Transverse colon (tissue), 4 donors: ENCODE measurements at places on chromosomes 12 and 14.
A peak's percentile ranks its signal among the peaks of the same experiment; 100 is the strongest.

DNA sequence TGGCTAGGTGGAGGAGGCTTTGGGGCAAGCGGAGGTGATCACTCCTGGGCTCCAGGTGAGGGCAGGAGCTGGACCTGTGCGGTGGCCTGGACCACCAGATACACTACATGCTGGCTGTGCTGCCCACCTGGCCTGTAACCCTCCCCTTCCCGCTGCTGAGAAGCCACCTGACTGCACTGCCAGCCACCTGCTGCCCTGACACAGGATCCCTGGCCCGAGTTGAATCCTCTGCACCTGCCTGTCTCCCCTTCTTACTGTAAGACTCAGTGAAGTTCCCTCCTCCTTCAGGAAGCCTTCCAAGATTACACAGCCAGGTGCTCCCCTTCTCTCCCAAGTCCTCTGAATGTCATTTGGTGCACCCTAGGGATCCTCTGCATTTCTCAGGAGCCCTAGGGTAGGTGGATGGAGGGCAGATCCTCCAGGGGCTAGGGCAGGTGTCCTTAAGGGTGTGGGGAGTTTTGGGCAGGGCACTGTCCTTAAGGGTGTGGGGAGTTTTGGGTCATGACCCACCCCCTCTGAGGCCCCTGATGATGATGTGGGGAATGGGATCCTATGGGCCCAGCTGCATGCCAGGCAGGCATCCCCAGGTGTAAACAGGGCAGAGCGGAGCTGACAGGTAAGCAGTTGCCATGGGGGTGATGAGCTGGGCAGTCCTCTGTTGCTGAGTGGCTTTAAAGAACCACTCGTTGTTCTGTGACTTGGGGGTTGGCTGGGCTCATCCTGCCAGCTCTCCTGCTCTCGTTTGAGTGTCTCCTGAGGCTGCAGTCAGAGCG, 6.7 kb upstream of the MTA1 start:
- no peak for DNase-seq

GRCh38 chr14:93744176-93744575, 44.1 kb downstream of the PRIMA1 start:
- no peak for DNase-seq

- DNase-seq: no peak
These were observed 47.7 kb downstream of the GNG2 start for GRCh38 chr14:51908086-51908485.

- DNase-seq: no peak
These were observed 20.8 kb downstream of the ANAPC7 start for GRCh38 chr12:110382683-110383082.

- no peak for DNase-seq
These were observed 136.9 kb upstream of the KITLG start for GRCh38 chr12:88717188-88717587.

DNA sequence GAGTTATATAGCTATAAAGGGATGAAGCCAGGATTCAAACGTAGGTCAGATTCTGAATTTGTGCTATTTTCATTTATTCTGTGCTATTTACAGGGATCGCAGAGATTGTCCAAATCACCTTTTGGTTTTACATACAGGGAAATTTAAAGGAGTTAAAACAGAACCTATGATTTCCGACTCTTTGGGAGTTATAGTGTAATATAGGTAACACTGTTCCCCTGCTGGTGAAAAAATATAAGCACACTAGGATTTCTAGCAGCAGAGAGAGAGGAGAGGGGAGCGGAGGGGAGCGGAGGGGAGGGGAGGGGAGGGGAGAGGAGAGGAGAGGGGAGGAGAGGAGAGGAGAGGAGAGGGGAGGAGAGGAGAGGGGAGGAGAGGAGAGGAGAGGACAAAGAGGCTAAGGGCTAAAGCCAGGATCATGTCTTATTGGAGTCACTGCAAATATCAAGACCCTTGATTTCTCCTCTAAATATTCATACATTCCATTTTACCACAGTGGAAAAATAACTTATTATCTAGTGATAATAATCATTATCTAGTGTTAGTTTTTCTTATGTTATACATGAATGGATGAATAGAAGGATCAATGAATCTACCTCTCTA, 46.2 kb upstream of the KCNH5 start:
- DNase-seq: no peak

DNA sequence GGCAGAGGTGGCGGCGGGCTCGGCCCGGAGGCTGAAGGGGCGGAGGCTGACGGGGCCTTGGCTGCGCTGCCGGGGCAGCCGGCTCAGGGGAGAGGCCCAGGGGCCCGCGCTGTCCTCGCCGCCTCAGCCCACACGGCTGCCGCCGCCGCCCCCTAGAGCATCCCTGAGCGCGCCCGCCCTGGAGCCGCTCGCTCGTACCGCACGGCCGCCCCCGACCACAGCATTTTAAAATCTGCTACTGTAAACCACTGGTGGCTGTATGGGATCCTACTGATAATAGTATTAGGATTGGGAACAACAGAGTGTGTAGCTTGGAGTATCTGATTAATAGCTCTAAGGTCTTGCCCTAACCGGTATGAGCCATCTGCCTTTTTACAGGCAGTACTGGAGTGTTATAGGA, 22.2 kb upstream of the EDDM3A start:
- DNase-seq: no peak

GRCh38 chr12:25469368-25469767, 83.7 kb downstream of the LMNTD1 start:
- DNase-seq: no peak

GRCh38 chr12:94240171-94240570, 91.8 kb downstream of the PLXNC1 start:
- peak; percentile 24 for DNase-seq

DNA sequence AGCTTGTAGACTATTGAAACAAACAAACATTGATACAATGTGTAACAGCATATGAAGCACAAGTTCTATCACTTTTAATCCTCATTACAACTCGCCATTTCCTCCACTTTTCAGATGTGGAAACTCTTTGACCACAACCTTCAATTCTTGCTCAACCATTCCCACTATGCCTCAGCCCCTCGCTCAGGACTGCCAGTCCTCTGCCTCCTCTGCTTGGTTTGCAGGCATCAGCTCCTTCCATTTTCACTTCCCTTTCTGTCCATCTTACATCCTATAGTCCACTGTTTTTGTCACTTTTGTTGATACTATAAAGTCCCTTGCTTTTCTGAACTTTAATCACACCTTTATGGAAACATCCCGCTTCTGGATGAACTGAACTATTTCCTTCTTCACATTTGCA, 28.2 kb upstream of the CD27 start:
- DNase-seq: no peak

DNA sequence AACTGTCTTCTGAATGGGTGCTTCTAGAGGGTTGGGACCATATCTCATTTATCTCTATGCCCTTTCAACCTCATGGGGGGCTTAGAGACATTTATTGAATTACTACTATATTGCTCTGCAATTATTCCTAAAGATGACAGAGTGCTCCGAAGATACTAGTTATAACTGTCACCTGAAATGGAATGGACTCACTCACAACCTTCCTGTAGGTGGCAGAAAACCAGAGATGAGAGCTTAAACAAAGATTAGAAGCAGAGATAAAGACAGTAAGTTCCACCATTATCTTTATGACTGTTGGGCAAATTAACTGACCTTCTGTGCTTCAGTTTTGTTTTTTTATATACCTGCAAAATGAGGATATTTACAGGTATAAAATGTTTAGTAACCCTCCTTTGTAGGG, 31.5 kb upstream of the GTF2A1 start:
- no peak for DNase-seq

DNA sequence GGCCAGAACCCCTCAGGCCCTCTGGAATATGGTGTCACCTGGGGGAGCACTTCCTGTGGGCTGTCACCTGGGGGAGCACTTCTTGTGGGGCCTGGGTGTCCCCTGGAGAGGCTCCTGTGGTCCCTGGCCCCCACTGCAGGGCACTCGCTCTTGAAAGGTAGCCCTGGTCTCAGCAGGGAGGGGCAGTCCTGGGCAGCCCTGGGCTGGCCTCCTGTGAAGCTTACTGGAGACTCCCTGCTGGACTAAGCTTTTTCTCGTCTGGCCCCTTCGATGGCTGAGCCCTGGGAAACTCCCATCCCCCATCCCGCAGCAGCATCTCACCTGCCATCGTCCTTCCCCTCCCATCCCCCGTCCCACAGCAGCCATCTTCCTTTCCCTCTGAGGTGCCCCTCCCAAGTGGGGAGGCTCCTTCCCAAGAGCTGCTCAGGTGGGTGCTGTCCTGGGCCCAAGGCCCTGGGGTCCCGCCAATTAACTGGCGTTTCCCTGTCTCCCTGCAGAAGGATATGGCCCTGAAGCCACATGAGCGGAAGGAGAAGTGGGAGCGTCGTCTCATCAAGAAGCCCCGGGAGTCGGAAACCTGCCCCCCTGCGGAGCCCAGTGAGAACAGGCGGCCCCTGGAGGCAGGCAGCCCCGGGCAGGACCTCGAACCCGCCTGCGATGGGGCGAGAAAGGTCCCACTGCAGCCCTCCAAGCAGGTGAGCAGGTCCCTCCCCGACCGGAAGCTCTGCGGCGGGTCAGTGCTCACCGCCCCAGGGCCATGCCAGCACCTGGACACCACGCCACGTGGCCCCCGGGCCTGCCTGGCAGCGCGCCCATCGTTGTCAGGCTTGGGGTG, 17.9 kb downstream of the FBRSL1 start:
- DNase-seq: no peak

DNA sequence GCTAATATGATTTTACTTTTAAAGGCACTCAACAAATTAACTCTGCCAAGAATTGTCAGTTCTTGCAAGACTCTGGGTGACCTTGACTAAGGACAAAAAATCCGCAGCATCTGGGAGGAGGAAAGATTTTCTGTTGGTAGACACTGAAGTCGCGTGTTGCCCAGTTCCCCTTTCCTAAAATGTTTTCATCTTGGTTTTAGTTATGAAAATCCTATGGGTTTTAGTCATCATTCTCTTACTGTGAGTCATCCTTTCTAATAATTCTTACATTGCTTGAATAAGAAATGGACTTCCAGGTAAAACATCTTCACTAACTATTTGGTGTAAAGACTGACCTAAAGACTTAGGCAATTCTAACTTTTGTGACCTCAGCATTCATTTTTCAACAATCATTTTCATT, 9.1 kb downstream of the GSG1 start:
- DNase-seq: no peak

DNA sequence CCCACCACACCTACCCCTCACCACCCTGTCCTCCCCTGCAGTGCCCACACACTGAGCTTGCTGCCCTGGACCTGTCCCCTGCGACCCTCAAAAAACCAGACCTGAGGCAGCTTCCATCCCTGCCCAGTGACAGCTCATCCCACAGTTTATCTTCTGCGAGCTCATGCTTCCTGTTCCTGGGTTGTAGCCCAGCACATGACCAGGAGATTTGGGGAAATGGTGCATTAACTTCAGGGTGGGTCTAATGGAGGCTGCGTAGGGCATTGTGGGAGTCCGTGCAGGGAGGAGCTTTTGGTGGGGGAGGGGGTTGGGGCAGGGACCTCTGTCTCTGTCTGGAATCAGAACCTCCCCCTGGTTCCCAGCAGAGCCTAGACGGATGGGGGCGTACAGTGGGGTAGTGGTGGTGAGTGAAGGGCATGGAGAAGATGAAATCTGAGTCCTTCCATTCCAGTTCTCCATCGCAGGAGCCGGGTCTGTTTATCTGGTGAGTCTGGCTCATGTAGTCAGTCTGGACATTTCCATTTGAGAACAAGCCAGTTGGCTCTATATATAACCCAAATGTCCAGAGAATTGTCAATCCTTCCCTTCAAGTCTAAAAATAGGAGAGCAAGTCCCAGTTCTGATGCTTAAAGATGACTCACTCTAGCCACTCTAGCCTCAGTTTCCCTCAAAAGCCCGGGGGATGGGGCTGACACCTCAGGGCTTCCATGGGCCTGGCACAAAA, 270.9 kb downstream of the CACNA1C start:
- DNase-seq: no peak
